ENCODE measurements at places on chromosomes 5 and 9. TPM values are rescaled to one million over a fixed set of nuclear protein-coding genes. Genes with fewer than 3 reads are reported as not detected.
A peak's percentile ranks its signal among the peaks of the same experiment; 100 is the strongest.

DNA sequence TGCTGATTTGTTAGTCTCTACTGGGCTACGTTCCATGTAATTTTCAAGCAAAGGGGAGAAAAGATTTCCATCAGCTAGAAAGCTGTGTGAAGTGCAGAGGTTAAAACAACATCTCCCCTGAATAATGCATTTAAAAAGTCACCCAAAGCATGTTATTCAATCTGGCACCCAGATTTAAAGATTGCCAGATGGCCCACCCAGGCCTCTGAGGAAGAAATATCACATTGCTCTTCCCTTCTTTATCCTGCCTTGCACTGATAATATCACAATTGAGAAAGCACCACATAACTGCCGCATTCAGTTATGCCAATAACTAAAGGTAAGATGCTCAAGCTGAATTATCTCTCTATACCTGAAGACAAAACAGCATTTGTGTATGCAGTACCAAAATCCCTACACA is 119.4 kb upstream of the PUM3 start:
- H3K27me3 ChIP-seq: no peaks in the 10 kb centered on the region
- no peak overlapping the region for H3K27ac ChIP-seq
- DNase-seq: no peak
- H3K4me1 ChIP-seq: no peaks in the 10 kb centered on the region
- no peak overlapping the region for H3K4me3 ChIP-seq

- no peak overlapping the region for H3K4me3 ChIP-seq
- no peaks in the 10 kb centered on the region for H3K36me3 ChIP-seq
- H3K27me3 ChIP-seq: no peaks in the 10 kb centered on the region
- no peaks in the 10 kb centered on the region for H3K4me1 ChIP-seq
- H3K27ac ChIP-seq: no peak overlapping the region
- DNase-seq: no peak
Measured at GRCh38 chr5:35438288-35438687, 179.4 kb upstream of the SPEF2 start.

DNA sequence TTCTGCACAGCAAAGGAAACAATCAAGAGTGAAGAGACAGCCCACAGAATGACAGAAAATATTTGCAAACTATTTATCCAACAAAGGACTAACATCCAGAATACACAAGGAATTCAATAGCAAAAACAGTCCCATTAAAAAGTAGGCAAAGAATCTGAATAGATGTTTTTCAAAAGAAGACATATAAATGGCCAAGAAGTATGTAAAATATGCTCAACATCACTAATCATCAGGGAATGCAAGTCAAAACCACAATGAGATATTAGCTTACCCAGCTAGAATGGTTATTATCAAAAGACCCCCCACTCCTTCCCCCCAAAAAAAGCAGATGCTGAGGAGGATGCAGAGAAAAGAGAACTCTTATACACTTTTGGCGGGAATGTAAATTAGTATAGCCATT is 13.4 kb upstream of the OR13C8 start:
- no peak for DNase-seq
- H3K4me1 ChIP-seq: no peaks in the 10 kb centered on the region
- no peak overlapping the region for H3K27ac ChIP-seq
- no peaks in the 10 kb centered on the region for H3K27me3 ChIP-seq
- H3K36me3 ChIP-seq: peaks cover 6% of the 10 kb centered on the region
- no peak overlapping the region for H3K4me3 ChIP-seq

DNA sequence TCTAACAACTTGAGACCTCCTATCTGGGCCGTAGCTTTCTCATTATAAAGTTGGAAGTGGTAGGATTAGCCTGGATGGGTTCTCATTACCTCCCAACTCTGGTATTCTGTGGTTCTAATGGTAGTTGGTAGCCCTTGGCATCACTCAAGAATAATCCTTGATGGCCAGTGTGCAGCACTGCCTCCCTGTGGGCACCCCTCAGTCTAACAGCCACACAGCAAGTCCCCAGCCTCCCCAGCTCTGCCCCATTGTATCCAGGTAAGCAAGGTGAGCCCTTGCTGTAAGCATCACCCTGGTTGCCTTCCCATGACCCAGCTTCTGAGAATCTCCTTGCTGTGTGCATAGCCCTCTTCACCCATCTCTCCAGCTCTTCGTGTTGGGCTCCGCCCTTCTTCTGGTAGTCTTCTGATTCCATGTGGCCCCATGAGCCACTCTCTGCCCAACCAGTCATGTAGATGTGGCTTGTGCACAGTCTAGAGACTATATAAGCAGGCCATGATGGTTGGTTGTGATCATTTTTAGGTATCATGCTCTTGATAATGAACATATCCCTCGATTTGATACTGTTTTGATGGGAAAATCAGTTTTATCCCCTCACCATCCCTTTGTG is 57.6 kb upstream of the GRHPR start:
- H3K4me1 ChIP-seq: no peaks in the 10 kb centered on the region
- H3K27me3 ChIP-seq: no peaks in the 10 kb centered on the region
- no peaks in the 10 kb centered on the region for H3K36me3 ChIP-seq
- DNase-seq: peak; percentile 55

INSL6 gene
- total RNA-seq: not detected

NEUROG1 gene
- not detected for total RNA-seq

LIFR gene
- 7.8 TPM for total RNA-seq

- H3K36me3 ChIP-seq: no peaks in the 10 kb centered on the region
- no peak overlapping the region for H3K4me3 ChIP-seq
- peaks cover 5% of the 10 kb centered on the region for H3K4me1 ChIP-seq
- no peaks in the 10 kb centered on the region for H3K27me3 ChIP-seq
Measured at GRCh38 chr5:154287136-154287535, 96.6 kb downstream of the GALNT10 start.

SLC6A3 gene
- 0.61 TPM for total RNA-seq

GABRA1 gene
- total RNA-seq: not detected
